ENCODE measurements at places on chromosomes 4 and X. TPM values are rescaled to one million over a fixed set of nuclear protein-coding genes. Genes with fewer than 3 reads are reported as not detected.

Gene PDE6B
- total RNA-seq: 2.7 TPM

Gene OCIAD2
- 16.2 TPM for total RNA-seq

Gene AMTN
- not detected for total RNA-seq

Gene BANK1
- total RNA-seq: 0.44 TPM

Gene NCAPG
- 19.4 TPM for total RNA-seq

Gene ZCCHC18
- total RNA-seq: 0.73 TPM

Gene REPS2
- 0.99 TPM for total RNA-seq

Gene LRP2BP
- total RNA-seq: 0.08 TPM

Gene AMELX
- not detected for total RNA-seq

Gene KLHL4
- 0.95 TPM for total RNA-seq

Gene HOPX
- total RNA-seq: 351 TPM

Data from esophagus squamous epithelium (tissue), 5 donors.